ENCODE measurements at places on chromosomes 1 and 21.

GRCh38 chr21:27804515-27804914 is 837.6 kb upstream of the ADAMTS5 start:
- no peak for DNase-seq

DNA sequence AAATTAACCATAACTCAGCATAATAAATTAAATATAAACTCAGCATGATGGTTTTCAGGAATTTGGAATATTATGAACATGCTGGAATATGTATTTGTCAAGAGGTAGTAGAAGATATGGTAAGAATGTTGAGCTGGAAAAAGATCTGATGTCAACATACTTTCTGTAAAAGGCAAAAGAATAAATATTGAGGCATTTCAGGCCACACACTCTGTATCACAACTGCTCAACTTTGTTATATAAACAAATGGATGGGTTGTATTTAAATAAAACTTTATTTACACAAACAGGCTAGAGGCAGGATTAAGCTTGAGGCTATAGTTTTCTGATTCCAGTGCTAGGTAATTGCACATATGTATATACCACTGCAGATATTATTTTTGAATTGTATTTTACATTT is 1409.4 kb downstream of the MRPL39 start:
- DNase-seq = no peak

DNA sequence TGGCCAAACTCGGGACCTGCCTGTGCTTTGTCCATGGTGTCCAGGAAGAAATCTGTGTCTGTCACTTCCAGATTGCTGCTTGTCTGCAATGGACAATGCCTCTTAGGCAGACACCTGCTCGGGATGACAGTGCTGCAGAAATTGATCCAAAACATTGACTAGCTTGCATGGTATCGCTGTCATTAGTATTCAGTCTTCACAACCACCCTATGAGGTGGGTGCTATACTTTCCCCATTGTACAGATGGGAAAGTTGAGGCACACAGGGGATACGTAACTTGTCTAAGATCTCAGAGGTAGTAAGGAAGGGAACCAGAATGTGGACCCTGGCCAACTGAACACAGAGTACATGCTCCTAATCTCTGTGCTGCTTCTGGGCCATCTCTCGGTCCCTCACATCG is 138.7 kb downstream of the DHRS3 start:
- no peak for DNase-seq

DNA sequence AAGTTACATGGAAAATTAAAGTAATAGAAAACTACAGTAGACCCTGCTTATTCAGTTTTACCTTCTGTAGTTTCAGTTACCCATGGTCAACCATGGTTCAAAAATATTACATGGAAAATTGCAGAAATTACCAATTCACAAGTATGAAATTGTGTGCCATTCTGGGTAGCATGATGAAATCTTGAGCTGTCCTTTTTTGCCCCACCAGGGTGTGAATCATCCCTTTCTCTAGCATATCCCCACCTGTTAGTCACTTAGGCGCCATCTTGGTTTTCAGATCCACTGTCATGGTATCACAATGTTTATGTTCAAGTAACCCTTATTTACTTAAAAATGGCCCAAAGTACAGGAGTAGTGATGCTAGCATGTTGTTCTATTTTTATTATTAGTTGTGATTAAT is 3.5 kb upstream of the LRIF1 start:
- DNase-seq = no peak

DNA sequence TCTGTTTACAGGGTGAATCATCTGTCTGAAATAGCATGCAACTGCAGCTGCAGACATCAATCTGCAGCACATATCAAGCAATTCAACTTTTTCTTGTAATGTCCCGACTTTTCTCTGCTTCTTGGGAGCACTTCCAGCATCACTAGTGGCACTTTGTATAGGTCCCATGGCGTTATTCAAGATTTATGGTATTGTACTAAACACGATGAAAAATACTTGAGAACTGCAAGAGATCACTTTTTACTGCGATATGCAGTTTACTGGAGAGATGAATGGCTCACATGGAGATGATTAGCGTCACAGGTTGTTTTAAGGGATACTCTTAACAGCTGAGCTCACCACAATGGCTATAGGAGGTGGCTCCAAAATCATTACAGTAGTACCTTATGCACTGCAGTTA is 7.2 kb upstream of the SCMH1 start:
- DNase-seq = no peak

DNA sequence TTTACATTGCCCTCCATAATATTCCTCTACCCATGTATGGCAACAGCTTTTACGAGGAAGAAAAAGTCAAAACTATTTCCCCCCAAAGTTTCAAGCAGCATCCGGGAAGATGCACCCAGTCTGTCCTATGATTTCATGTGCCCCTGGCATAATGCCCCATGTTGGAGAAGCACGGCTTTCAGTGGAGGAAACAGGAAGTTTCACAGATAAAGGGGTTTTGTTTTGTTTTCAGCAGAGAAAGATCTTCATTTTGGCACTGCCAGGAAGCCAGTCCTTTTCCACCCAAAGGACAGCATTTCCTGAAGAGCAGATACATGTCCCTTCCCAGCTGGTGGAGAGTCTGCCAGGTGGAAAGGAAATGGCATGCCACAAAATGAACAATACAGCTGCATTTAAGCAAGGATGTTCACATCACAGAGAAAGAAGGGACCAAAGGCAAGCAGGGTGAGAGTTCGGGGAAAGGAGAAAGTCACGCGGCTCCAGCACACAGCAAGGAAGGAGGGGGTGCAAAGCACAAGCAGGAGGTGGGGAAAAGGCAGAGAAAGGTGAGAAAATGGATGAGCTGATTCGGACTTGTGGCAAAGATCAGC is 95.3 kb upstream of the HIVEP3 start:
- DNase-seq = peak; percentile 19

- DNase-seq = no peak
Observed at GRCh38 chr1:9736241-9736640, 84.7 kb downstream of the PIK3CD start.

DNA sequence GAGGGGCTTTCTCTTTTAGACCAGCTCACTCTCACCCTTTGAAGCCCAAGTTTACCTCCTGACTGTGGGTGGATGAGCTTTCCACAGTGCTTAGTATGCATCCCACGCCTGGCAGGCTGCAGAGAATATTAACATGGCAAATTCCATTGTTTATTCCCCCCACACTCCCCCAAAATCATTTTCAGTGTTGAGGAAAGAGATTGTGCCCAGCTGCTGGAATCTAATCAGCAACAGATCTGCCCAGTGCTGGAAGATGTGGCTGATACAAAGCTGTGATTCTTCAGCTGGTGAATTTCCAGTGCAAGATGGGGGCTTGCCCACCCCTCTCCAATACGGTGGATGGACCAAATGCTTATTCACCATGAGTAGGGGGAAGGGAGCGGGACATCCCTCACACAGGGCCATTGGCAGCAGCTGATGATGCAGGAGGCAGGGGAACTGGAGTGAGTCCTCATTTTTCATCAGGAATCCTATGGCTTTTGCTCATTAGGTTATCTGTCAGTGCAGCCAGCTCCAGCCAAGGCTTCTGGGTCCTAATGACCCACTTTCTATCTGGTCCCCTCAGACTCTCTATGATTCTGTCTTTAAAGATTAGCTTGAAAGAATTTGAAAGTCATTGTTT is 39.7 kb upstream of the KCNA3 start:
- DNase-seq = no peak

DNA sequence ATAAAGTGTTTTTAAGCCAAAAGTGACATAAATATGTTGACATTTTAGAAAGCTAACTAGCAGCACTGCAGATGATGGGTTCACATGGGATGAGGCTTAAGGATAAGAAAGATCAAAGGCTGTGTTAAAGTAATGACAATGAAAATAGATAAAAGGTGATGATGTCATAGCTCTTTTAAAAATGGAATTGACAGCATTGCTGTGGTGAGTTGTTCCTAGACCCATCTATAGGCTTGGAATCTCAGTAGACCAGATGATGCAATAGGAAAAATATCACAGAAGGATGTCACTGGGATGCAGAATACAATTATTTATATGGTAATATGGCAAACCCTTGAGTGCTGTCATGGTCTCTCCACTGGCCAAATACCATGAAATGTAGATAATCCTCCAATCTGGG is 286.0 kb downstream of the PLA2G4A start:
- no peak for DNase-seq

DNA sequence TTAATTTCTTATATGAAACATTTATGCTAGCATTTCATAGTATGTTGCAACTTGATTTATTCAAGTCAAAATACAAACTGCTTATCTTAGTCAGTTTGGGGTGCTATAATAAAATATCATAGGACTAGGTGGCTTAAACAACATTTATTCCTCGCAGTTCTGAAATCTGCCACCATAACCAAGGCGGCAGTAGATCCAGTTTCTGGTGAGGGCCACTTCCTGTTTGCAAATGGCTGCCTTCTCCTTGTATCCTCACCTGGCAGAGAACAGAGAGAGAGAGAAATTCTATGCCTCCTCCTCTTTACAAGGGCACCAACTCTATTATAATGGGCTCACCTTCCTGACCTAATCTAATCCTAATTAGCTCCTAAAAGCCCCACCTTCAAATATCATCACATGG is 76.1 kb upstream of the RGS2 start:
- no peak for DNase-seq

- DNase-seq = peak; percentile 12
Observed at GRCh38 chr21:15741510-15741909, 11.7 kb downstream of the USP25 start.

DNA sequence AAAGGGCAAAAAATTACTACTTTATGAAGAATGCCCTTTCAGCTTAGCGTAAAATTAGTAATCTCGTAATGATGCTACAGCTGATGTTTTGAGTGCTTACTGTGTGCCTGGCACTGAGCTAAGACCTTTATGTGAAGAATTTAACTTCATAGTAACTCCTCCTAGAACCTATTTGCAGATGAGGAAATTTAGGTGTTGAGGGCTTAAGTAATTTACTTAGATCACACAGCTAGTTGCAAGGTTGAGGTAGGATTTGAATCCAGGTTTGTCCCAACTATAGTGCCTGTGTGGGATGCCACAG is 1.4 kb downstream of the ZMYM4 start:
- DNase-seq = no peak

GRCh38 chr1:39800471-39800835 is 11.8 kb upstream of the BMP8B start:
- no peak for DNase-seq

- DNase-seq = peak; percentile 10
Observed at GRCh38 chr1:184686540-184686939, 68.1 kb downstream of the EDEM3 start.

DNA sequence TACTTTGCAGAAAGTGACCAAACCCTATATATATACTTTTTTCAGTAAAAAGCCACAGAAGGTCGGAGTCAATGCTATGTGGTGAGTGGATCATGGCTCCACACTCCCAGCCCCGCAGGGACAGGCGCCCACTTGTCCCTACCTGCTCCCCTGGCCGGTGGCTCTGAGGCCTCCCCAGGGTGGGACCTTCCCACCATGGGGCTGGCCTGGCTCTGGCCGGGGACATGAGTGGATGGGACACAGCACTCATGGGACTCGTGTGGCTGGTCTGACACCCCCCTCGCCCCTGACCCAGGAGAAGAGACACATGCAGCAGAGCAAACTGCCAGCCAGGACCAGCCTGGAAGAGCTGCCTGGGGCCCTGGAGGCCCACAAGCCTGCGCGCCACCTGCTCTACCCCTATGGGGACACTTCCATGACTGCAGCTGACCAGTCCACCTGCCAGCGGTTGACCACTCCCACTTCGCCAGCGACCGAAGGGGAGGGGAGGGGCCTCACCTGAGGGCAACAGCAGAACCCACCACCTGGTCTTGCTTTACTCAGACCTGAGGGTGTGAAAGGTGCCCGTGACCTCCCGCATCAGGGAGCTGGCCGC is 2.2 kb downstream of the SPATC1L start:
- no peak for DNase-seq

DNA sequence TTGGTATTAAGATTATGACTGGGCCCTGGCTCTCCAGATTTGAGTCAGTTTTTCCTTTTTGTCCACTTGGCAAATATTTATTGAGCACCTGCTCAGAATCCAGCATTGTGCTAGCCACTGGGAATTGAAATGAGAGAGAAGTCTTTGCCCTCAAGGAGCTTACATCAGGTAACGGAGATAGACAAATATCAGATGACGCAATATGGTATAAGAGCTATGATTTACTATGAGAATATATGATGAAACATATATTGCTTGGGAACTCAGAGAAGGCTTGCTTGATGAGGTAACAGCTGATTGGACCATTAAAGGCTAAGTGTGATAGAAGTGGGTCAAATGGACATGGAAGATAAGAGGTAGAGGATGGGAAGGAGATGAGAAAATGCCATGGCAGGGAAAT is 41.0 kb upstream of the GPR88 start:
- no peak for DNase-seq

DNA sequence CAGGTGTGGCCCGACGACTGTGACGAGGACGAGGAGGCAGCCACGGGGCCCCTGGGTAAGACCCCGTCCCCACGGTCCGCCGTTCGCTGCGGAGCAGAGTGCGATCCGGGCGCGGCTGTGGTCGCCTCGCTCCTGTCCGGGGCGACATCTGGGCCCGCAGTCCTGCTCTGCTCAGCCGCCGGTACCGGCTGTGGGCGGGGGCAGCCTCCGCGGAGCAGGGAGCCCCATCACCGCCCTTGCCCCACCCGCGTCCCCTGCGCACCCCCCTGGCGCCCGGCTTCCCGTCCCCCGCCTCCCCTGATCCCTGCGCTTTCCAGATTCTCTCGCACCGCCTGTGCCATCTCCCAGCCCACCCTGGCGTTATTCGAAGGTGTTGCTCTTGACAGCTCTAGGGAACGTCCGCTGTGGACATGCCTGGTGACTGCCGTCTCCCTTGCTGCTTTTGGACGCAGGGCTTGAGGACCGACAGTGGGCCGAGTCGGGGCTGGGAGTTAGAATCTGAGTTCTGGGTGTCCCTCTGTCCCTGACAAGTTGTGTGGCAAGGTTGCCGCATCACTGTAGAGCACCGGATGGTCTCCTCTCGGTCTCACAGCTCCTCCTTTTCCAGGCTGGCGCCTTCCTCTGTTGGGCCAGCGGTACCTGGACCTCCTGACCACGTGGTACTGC is 596 bp downstream of the TOR3A start:
- DNase-seq = no peak

DNA sequence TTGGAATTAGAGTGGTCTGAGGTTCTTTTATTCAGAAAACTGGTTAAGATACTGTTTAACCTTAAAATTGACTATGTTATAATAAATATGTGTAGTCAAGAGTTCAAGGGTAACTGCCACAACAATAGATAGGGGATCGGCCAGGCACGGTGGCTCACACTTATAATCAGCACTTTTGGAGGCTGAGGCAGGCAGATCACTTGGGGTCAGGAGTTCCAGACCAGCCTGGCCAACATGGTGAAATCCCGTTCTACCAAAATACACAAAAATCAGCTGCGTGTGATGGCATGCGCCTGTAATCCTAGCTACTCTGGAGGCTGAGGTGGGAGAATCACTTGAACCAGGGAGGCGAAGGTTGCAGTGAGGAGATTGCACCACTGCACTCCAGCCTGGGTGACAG is 39.5 kb downstream of the PDC start:
- DNase-seq = no peak

DNA sequence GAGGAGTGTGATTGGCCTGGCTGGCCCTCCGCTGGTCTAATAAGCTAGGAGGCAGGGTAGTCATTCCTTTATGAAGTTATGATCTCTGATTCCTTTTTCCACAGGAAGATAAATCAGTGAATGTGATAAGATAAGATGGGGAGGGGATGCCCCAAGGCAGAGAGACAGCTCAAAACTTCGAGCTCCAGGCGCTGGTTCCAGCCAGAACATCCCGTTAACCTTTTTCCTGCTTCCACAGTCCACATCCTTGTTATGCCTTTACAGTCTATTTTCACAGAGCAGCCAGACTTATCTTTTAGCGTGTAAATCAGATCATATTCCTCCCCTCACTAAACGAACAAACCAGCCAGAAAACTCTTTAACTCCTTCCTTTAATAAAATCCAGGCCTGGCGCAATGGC is 38.5 kb upstream of the BMP8B start:
- peak; percentile 15 for DNase-seq

Measured in fibroblast of villous mesenchyme (primary cell).